ENCODE measurements at places on chromosomes 11 and 22.

DNA sequence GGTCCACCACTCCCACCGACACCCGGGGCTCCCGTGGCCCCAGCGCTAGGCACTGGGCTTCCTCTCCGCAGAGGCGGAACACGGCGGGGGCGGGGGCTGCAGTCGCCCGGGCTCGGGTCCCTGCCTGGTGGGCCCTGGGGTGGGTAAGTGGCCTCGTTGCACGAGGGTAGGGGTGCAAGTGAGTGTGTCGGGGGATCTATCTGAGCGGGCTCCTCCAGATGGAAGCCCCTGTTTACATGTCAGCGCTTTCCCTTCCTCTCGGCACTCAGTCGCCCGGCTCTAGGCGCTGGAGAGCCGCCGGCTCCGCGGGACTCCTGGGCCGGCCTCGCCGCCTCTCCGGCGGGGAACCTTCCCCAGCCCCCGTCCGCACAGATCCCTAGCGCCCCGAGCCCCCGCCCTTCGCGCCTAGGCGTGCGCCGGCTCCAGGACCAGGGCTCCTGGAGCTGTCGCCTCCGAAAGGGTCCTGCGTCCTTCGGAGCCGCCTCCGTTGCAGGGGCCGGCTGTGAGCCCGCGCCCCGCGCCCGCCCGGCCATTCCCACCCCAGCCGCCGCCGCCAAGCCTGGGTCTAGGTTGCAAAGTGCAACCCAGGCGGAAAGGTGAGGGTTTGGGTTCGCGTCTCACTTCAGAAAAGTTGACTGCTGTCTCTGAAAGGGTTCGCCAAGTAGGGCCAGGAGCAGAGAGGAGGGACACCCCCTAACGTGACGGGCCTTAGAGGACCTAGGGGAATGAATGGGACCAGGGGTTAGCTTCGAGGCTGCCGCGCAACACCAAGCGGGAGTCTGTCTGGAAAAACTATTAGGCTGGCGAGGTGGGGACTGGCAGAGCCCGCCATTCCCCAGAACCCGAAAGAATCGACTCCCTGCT, 978 bp downstream of the FLI1 start:
- peak; percentile 21 for DNase-seq

DNA sequence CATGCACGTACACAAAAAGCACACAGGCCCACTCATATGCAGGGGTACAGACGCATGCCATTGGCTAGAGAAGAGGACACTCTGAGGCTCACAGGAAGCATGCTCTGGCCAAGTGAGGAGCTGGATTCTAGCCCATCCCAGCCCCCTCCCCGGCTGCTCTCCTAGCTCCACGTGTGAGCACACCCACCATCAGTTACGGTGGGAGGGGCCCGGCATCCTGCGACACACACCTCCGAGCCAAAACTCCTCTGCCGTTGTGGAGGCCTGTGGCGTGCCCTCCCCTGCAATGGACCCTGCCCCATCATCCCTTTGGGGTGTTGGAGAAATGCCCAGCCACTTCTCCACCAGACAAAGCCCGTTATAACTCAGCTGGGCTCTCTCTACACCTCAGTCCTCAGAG, 15.1 kb upstream of the IGSF9B start:
- DNase-seq: no peak

DNA sequence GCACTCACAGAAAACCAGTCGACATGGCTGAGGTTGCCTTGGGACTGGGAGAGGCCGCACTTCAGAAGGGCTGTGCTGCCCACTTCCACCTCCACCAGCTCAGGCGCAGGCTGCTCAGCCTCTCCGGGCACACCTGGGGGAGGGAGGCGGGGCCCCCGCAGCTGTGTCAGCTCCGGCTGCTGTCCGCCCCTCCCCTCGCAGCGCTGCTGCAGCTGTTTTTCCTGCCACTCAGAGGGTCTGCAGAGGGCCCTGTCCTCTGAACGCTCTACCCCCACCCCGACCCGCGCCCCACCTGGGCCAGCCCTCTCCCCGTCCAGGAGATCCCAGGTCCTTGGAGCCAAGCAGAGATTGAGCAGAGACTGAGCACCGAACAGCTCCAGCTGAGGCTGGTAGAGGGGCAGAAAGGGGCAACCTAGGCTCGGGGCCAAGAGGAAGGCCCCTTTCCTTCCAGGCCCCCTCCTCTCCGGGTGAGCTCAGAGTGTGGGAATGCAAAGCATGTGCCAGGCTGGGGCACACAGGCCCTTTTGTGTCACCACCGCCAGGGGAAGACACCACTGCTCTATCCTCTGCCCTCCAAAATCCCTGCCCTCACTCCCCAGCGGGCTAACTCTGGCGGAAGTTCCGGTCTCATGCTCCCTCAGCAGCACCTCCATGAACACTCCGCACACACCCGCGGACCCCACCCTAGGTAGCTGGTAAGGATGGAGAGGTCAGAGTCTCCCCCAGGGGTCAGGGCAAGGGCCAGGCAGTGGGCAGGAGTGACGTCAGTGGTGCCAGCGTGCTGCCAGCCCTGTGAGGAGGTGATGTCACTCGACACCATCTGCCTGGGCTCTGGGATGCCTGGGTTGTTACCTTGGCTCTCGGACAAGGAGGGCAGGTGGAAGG, 1.6 kb downstream of the MCAM start:
- DNase-seq: peak; percentile 23

DNA sequence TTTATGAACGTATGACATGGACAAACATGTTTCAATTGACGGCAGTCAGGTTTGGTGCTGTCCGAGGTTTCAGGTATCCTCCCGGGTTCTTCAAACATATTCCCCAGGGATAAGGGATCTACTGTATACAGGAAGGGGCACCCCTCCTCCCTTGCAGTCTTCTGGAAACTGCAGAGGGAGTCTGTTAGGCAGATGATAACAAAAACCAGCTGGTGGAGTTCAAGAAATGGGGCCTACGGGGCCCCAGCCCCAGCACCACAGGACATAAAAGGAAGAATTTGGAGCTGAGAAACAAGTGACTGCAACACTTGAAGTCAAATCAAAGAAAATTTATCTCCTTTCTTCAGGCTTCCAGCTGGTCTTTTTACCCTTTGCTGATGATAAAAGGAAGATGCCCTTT, 32.1 kb downstream of the SNU13 start:
- DNase-seq: no peak

GRCh38 chr22:46416891-46417580, 81.5 kb downstream of the TRMU start:
- no peak for DNase-seq

- DNase-seq: no peak
Observed at GRCh38 chr11:68282141-68282860, 10.5 kb upstream of the C11orf24 start.

DNA sequence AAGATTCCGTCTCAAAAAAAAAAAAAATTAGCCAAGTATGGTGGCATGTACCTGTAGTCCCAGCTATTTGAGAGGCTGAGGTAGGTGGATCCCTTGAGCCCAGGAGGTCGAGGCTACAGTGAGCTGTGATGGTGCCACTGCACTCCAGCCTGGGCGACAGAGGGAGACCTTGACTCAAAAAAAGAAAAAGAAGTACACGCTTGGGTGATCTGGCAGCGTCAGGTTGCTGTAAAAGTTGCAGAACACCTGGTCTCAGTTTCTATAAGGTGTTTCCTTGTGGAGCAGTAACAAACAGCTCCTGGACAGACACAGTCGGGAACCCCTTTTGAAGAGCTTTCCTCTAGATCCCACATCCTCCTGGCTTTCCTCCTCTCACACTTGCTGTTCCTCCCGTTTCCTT, 45.8 kb downstream of the SCGB1A1 start:
- DNase-seq: no peak

- no peak for DNase-seq
Observed at GRCh38 chr22:20226077-20226716, 41.9 kb downstream of the RTN4R start.

- DNase-seq: peak; percentile 75
Observed at GRCh38 chr11:44936525-44936924, 14.2 kb downstream of the TP53I11 start.

DNA sequence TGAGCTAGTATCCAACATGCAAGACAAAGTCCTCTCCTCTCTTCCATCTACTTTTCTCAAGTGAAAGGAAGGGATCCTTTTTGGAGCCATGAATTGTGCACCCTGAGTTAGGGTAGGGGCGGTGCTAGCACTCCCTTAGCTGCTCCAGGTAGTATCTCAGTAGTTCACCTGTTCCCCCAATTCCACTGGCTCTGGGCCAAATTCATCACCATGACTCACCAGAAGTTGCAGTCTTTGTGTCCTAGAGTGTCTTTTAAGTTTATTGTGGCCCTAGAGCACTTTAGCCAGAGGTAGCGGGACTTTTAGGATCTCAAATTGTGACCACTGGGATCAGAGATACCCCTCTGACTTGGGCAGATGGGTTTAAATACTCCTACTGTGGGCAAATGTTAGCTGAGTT, 398.6 kb upstream of the ANO5 start:
- DNase-seq: no peak

DNA sequence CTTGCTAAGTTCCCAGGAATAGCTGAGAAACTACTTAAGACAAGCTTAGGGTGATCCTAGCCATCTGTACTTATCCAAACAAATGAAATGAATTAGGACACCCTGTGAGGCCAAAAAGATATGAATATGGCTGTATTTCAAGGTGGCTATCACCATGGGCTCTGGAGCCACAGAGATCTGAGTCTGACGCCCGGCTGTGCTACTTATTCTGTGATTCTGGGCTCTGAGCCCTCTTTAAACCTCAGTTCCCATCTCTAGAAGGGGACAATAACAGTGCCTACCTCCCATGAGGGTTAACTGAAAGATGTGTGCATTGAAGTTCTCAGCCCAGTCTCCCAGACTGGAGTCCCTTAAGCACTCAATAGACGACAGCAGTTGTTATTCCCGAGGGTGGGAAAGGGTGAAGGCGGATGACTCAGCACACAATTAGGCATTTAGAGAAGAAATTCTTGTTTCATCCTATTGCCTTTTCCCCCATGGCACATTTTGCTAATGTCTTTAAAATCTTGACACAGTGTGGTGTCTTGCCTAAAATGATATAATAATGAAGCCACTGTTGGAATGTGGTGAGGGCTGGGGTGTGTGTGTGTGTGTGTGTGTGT, 132.5 kb downstream of the ADAMTS15 start:
- no peak for DNase-seq

- DNase-seq: no peak
Observed at GRCh38 chr11:44300844-44301563, 8.9 kb downstream of the ALX4 start.

DNA sequence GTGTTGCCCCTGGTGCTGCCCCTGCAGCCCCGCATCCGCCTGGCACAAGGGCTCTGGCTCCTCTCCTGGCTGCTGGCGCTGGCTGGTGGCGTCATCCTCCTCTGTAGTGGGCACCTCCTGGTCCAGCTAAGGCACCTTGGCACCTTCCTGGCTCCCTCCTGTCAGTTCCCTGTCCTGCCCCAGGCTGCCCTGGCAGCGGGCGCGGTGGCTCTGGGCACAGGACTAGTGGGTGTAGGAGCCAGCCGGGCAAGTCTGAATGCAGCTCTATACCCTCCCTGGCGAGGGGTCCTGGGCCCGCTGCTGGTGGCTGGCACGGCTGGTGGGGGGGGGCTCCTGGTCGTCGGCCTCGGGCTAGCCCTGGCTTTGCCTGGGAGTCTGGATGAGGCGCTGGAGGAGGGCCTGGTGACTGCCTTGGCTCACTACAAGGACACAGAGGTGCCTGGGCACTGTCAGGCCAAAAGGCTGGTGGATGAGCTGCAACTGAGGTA, 278 bp downstream of the ROM1 start:
- DNase-seq: no peak

DNA sequence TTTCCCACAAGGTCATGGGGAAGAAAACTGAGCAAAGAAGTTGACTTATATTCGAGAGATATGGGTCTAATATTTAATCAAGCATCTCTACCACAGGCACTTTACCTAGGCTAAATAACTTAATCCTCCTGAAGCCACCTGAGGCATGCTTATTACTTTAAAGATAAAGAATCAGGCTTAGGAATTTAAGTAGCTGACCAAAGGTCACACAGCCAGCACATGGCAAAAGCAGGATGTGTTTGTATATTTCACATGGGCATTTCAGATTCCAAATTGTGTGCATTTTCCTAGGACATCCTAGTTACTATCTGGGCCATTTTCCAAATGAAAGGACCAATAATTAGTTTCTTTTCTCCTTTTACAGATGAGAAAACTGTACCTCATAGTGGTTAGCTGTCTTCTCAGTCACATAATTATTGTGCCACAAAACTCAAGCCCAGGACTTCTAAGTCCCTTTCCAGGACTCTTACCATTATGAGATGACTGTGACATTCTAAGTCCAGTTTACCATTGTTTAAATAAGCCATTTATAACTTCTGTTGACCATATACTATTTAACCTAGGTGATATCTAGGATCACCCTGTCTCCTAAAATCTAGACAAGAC, 112.1 kb upstream of the ZC3H12C start:
- no peak for DNase-seq

DNA sequence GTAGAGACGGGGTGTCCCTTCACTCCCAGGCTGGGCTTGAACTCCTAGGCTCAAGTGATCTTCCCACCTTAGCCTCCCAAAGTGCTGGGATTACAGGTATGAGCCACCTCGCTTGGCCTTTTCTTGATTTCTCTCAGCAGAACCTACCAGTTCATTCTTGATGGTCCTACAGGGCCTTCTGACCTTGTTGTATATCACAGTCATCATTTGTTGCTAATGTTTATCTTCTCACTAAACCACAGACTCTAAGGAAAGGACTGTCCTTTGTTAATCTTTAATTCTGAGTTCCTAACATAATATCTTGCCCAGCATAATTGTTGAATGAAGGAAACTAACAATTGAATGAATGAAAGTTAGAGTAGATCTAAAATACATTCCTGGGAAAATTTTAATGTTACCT, 22.0 kb upstream of the ZC3H12C start:
- DNase-seq: no peak

DNA sequence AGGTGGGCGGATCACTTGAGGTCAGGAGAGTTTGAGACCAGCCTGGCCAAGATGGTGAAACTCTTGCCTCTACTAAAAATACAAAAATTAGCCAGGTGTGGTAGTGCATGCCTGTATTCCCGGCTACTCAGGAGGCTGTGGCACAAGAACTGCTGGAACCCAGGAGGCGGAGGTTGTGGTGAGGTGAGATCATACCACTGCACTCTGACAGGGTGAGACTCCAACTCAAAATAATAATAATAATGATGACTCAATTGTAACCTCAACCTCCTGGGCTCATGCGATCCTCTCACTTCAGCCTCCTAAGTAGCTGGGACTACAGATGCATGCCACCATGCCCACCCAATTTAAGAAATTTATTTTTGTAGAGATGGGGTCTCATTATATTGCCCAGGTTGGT, 15.6 kb upstream of the CHRNA10 start:
- no peak for DNase-seq

DNA sequence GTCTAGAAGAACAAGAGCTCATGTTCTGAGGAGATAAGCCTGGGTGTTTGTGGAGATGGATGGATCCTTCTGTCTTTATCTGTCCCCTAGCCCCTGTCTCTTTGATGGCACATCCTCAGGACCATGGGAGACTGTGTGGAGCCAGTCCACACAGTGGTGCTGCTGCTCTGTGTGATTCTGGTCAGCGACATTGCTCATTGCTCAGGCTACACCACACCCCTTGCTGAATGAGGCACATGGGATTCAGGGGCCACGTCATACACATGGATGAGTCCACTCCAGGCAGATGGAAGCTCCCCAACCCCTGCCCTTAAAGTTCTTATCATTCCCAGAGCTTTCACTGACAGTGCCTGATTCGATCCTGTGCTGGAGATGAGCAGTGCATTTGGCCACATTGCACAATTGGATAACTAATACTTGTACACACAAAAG, 222.2 kb downstream of the NAV2 start:
- DNase-seq: no peak

- no peak for DNase-seq
Observed at GRCh38 chr11:36249246-36249645, 40.0 kb downstream of the COMMD9 start.

GRCh38 chr22:32413719-32414118, 1.7 kb upstream of the RTCB start:
- no peak for DNase-seq
